ENCODE measurements at places on chromosomes 4 and X. TPM values are rescaled to one million over a fixed set of nuclear protein-coding genes. Genes with fewer than 3 reads are reported as not detected.

The RAB40A gene
- 0.16 TPM for total RNA-seq

The FAM47B gene
- total RNA-seq, result not detected

The EXOC1 gene
- total RNA-seq, result 15.2 TPM

The RNF212 gene
- total RNA-seq, result 8.3 TPM

The SLC16A2 gene
- total RNA-seq, result 0.22 TPM

The SMIM10 gene
- not detected for total RNA-seq

The SUPT20HL2 gene
- total RNA-seq, result not detected

The CT45A10 gene
- total RNA-seq, result not detected

The IL2 gene
- 3.7 TPM for total RNA-seq

The SMIM43 gene
- not detected for total RNA-seq

The SATL1 gene
- not detected for total RNA-seq

The SRPX2 gene
- not detected for total RNA-seq

The PLAC8 gene
- 259 TPM for total RNA-seq

The MAP3K15 gene
- 0.14 TPM for total RNA-seq

Measured in CD4-positive, alpha-beta T cell (primary cell).